Stimulated activated CD4-positive, alpha-beta T cell treated with anti-CD3 and anti-CD28 coated beads, Interleukin-12 subunit alpha, Interleukin-12 subunit beta, amount 100 ng/mL, for 4 hours (primary cell): ENCODE measurements at places on chromosomes 12 and 14.

DNA sequence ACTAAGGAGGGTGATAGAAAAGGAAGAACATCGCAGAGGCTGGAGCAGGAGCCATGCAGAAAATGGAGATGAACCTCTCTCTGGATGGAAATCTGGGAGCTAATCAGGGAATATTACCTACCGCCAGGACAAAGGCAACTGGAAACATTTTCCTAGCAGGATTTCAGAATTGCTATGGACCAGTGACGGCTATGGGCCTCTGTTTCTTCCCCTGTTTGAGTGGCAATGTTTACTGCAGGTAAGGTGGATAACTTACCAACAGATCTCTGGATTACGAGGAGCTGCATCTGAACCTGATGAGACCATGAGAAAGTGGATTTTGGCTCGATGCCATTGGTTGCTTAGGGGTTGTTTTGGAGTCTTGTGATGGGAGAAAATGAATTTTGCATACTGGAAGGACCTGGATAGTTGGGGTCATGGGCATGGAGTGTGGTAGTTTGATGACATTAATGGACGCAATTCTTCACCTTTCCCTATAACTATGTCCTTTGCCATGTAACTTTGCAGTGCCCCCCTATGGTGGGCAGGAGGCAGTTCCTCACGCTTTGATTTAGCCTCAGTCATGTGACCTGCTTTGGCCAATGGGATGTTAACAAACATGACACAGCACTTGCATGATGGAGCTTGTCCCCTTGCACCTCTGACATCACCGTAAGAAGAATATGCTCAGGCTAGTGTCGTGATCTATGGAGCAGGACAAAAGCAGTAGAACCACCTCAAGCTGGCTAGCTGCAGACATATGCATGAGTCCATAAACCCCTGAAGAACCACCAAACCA lies 51.1 kb downstream of the CALM1 start:
- DNase-seq: no peak

GRCh38 chr12:96329545-96329944 lies 70.7 kb downstream of the CDK17 start:
- DNase-seq: no peak

- DNase-seq: no peak
Observed at GRCh38 chr14:54025661-54026060, 69.0 kb upstream of the BMP4 start.

DNA sequence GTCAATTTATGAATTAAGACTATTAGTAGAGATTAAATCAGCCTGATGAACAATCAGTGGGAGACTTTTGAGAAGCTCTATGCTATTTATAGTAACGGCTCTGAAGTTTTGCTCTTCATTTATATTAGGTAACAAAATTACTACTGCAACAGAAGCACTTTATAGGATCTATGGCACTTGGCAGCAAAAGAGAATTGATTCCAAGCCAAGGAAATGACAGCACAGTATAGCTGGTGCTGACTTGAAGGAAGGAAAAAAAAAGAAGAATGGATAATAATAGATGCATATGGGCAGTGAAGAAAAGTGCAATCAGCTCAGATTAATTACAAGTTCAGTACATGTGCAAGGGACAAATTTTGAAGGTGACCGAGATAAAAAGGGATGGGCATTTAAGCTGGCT lies 228.2 kb upstream of the PPFIA2 start:
- no peak for DNase-seq

DNA sequence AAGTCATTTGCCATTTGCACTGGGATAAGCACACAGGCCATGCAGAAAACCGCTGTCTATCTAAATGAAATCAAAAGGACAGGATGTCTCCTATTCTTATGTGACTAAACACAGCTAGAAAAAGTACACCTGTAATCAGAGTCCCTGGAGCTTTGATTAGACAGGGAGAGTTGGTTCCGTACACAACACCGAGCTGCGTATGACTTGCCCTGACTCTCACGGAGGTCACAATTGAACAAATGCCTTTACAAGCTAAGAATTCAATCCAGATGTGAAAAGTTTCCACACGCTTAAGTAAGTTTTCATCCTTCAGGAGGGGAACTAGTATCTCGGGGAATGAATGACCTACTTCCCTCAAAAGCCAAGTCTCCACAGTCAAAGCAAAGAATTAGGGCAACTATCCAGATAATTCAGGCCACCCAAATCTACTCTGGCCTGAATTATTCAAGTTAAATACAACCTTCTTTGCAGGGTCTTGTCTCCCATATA lies 67.5 kb downstream of the RTN1 start:
- no peak for DNase-seq

GRCh38 chr12:104790296-104791125 lies 167.6 kb downstream of the SLC41A2 start:
- DNase-seq: peak; percentile 47

DNA sequence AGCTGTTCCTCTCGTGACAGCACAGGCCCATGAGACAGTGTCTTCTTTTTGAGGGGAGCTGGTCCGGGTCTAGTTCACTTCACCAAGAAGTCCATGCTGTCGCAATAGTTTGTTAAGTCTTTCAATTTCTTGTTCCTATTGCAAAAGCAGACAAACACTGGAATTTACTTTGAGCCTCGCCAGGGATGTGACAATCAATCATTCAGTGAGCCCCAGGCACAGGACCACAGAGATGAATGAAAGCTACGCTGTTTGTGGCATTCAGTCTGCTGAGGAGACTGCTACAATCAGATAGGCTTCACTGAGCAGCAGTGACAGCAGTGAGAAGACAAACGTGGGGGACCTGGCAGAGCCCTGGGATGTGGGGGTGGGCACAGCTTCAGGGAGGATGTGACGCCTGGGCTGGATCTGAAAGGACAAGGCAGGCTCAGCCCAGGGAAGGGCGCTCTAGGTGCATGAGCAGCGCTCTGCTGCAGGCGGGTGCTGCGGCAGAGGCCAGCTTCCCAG lies 35.5 kb downstream of the TCTN1 start:
- DNase-seq: no peak

- no peak for DNase-seq
Observed at GRCh38 chr12:131050463-131051154, 96.9 kb downstream of the ADGRD1 start.

DNA sequence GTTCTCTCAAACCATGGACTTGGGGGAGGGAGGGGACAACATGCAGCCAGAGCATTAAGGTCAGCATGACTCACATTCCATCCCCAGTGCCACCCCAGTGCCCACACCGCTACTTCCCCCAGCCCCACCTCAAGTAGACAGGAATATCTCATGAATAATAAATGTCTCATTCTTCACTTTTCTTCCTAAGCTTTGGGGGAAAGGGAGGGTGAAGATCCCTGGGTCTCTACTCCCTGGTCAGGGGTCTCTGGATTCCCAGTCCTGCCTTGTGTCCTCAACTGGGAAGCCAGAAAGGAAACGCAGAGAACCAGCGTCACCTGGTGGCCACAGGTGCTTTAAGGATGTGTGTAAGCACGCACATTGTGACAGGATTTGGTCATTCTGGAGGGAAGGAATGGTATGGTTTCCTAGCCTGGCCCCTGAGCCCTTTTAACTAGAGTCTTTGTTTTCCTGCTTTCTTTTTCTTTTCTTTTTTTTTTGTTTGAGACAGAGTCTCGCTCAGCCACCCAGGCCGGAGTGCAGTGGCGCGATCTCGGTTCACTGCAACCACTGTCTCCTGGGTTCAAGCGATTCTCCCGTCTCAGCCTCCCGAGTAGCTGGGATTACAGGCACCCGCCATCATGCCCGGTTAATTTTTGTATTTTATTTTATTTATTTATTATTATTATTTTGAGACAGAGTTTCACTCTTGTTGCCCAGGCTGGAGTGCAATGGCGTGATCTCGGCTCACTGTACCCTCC lies 3.4 kb downstream of the GPR84 start:
- peak; percentile 56 for DNase-seq

GRCh38 chr12:1719139-1719538 lies 28.3 kb downstream of the ADIPOR2 start:
- no peak for DNase-seq

GRCh38 chr12:75184516-75184915 lies 25.1 kb downstream of the KCNC2 start:
- DNase-seq: no peak

GRCh38 chr14:100383727-100384158 lies 60.6 kb downstream of the SLC25A47 start:
- DNase-seq: peak; percentile 57

GRCh38 chr14:24349742-24350141 lies 10.0 kb upstream of the RIPK3 start:
- DNase-seq: no peak

GRCh38 chr14:47763188-47763854 lies 87.9 kb upstream of the MDGA2 start:
- DNase-seq: no peak

- DNase-seq: no peak
Observed at GRCh38 chr14:52325126-52325525, 11.0 kb downstream of the PTGER2 start.

GRCh38 chr12:30178916-30179315 lies 395.2 kb upstream of the TMTC1 start:
- no peak for DNase-seq

DNA sequence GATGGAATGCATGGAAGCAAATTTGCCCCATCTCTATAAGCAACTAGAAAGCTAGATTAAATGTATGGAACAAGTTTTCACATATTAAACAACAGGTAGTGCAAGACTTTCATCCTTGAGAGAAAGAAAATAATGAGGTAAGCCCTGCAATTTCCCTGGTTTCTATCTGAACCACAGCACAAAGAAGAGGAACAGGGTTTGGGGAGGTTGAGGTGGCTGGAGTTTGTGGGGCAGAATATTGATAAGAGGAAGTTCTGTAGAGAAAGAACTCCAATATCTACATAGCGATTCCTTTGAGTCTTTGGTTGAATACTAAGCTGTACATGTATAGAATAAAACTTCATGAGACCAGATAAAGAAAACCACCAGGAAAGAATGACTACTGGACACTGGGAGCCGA lies 96.3 kb upstream of the CCND2 start:
- no peak for DNase-seq

DNA sequence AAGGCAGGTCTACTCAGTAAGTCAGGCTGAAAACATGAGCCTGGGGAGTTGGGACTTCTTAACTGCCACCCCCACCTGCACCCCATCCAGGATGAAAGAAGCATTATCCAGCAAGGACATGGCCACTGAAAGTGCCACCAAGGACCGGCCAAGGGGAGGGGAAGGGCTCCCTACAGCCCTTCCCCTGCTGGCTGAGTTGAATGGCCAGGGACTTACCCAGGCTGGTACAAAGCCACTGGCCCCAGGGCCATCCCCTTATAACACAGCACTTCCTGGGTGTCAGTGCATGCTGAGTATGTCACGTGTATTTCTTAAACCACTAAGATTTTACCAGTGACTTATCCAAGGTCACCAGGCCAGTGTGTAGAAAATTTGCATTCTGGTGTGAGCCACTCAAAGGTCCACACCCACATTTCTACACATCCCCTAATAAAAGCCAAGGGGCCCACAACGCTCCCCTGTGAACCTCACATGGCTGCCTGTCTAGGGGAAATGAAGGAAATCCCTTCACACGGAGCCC lies 29.3 kb upstream of the ZFP36L1 start:
- DNase-seq: no peak

DNA sequence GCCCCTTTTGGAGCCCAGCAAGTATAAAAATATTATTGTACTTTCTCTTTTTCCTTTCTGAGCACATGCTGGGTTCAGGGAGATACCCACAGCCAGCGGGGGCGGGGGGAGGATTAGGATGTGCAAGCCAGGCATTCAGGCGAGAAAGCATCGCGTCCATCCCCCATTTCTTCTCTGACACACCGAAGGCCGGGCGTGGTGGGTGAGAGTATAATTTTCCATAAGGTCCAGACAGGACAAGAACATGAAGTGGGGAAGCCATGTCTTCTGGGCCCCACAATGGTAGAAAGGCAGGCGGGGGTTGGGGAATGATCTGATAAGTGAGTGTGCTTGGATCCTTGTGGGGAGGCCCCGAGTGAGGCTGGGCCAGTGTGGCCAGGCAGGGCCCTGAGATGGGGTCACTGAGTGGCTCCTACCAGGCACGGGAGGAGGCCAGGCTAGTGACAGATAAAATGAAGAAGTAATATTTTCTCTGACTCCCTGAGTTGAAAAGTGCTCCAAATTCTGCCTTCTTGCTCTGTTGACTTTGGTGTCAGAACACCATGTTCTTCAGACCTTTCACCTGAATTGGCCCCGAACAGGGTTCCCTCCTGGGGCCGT lies 10.7 kb upstream of the LRTM2 start:
- no peak for DNase-seq

DNA sequence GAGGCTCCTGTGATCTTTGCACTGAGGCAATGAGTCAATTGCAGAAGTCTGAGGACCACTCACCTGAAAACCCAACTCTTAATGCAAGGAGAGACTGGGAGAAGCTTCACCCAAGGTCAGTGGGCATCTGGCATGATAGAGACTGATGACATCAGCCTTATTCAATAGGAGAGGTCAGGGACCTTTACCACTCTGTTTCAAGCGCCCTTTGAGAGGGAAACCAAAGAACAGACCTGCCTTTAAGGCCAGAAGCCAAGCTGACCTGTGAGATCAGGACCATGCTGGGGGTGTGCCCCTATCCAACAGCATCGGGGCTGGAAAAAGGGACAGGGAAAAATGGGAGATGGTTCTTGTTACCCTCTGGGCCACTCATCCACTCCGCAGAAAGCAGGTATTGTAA lies 83.3 kb upstream of the FOXN3 start:
- no peak for DNase-seq

DNA sequence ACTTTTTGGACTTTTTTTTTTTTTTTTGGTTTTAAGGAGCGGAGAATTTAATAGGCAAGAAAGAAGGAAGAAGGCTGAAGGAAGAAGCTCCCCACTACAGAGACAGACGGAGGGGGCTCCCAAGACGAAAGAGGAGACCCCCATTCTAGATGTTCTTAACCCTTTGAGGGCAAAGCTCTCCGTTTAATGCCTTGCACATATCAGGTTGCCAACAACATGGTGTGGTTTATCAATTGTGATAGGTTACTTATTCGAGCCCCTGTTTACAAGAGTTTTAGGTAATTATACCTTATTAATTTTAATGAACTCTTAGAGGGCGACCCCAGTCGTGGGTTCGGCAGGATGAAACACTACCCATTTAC lies 1.2 kb upstream of the FBXO33 start:
- DNase-seq: no peak

- peak; percentile 52 for DNase-seq
Observed at GRCh38 chr12:104682790-104683279, 226.1 kb downstream of the CHST11 start.

DNA sequence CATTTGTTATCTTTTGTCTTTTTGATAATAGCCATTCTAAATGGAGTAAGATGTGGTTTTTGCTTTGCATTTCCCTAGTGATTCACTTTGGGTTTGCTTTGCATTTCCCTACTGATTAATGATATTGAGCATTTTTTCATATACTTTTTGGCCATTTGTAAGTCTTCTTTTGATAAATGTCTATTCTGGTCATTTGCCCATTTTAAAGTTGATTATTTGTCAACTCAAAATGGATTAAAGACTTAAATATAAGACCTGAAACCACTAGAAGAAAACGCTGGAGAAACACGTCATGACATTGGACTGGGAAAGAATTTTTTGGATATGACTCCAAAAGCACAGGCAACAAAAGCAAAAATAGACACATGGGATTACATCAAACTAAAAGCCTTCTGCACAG lies 148.0 kb downstream of the APAF1 start:
- no peak for DNase-seq

DNA sequence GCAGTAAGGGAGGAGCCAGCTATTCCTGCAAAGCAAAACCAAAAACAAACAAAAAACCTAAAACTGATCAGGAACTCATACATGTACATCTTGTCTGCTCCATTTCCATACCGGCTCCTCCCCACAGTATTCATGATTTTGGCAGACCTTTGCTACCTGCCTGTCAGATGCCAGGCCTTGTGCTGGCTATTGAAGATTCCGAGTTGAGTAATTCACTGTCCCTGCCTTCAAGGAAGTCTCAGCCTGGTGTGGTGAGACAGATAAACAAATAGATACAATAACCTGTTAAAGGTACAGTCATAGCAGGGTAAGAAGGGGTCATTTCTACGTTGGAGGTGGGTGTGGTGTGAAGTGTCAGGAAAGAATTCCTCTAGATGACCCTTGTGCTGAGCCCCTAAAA lies 42.7 kb downstream of the SUSD6 start:
- DNase-seq: no peak
